ENCODE measurements at places on chromosomes 4 and X.

DNA sequence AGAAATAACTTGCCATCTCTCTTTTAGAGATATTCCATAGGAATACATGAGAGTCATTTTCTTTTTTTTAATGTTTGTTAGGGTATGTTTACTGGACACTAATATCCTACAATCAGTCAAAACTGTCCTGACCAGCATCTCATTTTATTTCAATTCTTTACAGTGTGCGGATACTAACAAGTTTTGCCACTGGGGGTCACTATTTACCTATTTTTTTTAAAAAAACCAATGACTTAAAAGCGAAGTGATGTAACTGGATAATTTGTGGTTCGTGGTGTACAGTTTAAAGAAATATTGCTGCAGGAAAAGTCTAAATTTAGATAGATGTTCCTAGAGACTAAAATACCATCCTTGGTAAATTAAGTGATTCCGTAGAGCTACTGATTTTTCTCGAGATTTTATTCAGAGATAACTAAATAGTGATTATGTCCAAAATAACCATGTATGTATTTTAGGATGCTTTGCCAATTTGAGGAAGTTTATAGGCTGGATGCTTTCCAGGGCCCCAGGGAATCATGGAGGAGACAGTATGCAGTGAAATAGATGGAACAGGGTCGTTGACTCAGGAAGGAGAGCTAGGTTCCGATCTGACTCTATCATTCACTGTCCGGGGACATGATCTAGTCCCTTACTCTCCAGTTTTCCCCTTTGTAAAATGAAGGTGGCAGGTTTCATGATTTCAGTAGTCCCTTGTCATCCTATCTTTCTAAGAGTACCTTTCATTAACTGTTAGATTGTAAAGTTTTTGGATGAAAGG lies 34.0 kb upstream of the GNPDA2 start:
- DNase-seq: no peak

GRCh38 chr4:23022032-23022431 lies 329.3 kb downstream of the GBA3 start:
- no peak for DNase-seq

DNA sequence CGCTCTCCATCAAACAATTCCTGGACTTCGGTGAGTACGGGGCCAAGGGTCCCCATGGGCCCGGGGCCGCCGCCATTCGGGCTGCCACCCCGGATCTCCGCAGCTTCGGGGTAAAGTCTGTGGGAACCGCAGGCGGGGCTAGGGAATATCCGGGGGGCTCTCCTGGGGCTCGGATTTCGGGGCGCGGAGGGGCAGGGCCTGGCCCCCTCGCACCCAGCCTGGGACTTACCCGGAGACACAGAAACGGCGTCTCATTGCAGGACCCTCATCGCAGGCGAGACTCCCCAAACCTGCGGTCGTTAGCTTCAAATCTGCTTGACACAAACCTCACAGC lies 413 bp downstream of the PDK3 start:
- DNase-seq: no peak

- DNase-seq: no peak
Observed at GRCh38 chr4:36502350-36502749, 220.9 kb downstream of the DTHD1 start.

- no peak for DNase-seq
Observed at GRCh38 chr4:124953061-124953460, 240.5 kb upstream of the ANKRD50 start.

DNA sequence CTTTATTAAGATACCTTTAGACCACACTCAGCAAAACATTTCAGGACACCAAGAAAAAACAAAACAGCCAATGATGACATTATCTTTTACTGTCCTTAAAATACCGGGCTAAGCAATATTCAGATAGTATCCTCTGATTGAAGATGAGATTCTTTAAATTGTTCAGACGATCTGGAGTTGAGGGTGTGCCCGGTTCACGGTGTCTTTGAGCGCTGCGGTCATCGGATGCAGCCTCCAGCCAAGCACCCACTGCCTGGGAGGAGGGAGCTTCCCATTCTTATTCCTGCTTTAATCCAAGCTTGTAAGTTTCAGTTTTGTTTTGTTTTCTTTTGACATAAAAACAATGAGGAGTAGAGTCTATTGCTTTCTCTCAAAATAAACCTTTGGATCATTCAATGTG lies 14.1 kb downstream of the FAM149A start:
- DNase-seq: no peak

- no peak for DNase-seq
Observed at GRCh38 chr4:133982533-133983224, 218.9 kb downstream of the PABPC4L start.

GRCh38 chr4:20954541-20954940 lies 254.3 kb downstream of the PACRGL start:
- DNase-seq: no peak

GRCh38 chr4:182238355-182238931 lies 4.8 kb upstream of the TENM3 start:
- no peak for DNase-seq

GRCh38 chr4:19236473-19236872 lies 1015.2 kb upstream of the SLIT2 start:
- DNase-seq: no peak

GRCh38 chrX:100264200-100264599 lies 145.9 kb downstream of the PCDH19 start:
- DNase-seq: no peak

DNA sequence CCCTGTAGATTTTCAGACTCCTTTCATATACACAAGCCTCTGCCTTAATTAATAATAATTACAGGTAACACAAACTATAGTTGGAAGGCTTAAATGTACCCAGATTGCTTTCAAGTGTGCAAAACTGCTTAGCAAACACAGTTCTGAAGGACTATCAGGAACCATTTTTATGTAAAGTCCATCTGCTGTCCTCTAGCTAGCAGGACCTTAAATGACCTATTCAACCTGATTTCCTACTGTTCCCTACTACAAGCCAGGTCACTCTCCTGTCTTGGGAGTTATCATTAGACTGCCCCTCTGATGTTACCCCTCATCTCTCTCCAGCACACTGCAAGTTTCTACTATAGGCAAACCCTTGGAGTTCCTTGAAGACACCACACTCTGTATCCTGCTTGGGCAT lies 157.3 kb downstream of the GBA3 start:
- DNase-seq: no peak

- no peak for DNase-seq
Observed at GRCh38 chr4:138859254-138859653, 156.3 kb upstream of the NOCT start.

DNA sequence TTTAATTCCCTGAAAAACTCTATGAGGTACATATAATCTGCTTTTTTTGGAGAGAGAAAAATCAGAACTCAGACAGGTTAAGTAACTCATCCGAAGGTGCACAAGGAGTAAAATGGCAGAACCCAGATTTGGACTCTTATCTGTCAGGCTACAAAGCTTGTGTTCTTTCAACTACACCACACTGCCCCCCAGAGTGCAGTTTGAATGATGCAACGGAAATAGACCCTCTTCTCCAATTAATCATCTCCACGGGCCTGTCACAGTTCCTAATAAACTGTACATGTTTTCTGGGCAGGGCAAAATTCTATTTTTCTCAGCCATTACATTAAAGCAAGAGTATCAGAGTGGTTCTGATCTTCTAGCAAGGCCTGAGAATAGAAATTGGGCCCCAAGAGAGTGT lies 35.3 kb upstream of the DCX start:
- DNase-seq: no peak

GRCh38 chr4:39114436-39114835 lies 52.4 kb downstream of the KLHL5 start:
- DNase-seq: no peak

DNA sequence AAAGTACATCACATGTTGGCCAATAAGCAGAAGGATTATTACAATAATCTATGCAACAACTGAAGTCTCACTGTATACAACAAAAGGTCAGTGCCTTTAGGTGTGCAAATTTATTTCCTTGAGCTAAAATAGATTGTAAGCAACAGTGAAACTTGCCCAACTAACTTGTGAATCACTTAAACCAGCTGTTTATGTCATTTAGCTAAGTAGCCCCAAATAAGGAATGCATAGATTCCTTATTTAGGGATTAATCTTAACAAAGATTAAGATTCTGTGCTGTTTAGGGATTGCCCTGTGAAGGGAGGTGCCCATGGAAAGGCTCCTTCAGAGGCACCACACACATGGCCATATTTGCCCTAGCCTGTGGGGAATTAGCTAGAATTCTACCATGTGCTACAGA lies 168.6 kb downstream of the MAML3 start:
- no peak for DNase-seq

- no peak for DNase-seq
Observed at GRCh38 chrX:39996536-39996935, 101.2 kb downstream of the BCOR start.

DNA sequence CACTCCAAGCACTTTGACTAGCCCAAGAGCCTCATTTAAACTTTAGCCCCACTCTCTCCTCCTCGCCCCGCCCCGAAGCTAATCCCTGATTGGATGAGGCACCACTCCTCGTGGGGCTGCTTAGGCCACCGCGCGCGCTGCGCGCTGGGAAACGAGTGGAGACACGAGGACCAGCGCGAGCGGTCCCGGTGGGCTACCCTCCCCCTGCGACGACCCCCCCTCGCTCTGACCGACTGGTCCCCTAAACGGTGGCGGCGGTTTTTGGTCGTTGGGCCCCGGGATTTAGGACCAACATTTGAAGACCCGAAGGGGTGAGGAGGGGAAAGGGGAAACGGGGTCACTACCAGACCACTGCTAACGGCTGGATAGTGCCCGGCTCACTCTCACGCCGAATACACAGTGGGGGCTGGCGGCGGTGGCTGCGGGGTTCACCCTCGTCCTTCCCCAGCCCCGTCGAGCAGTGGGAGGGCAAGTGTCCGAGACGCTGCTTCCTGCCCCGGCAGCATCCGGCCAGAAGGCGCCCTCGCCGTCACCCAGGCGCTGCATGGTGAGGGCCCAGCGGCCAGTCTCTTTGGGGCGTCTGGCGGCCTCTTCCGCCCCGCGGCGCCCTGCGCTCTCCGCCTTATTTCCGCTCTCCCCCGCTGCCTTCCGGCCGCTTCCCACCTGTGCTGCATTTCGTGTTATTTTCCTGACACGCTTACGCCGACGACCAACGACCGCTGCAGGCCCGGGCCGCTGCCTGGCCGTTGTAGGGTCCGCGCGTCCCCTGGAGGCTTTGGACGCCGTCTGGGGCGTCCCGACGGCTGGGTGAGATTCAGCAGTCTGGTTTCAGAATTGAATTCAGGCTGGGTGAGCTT lies at the start of gene RBM46:
Gene RBM46 (plus strand): TSS at position 147 of the 857 bp plus-strand sequence. CDS start 15,481 bp downstream, outside the sequence.
- no peak for DNase-seq

DNA sequence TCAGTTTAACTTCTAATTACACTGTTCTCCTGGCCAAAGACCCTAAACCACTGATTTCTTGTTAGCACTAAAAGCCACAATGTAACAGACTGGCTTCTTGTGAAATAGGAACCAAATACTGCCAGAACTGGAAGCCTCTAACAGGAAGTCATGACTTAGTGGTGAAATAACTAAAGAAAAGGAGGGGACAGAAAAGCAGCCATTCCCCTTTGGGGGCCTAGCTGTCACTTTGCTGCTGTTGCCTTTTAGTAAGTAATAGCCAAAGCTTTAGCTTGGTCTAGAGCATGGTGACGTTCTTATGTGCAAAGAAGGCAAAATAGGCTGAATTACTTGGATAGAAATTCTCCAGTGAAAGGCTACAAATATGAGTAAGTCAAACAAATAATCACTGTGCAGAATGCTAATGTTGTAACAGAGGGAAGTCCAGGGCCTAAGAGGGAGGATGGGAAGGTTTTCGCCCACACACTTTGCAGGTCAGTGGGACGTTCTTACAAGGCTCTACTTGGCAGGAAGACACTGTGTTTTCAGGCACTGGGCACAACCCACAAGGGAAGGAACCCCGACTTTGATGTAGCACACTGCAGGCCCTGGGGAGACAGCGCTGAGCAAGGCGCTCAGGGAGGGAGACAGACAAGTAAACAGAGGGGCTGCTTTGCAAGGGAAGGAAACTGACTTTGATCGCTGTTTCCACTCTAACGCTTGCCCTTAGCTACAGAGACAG lies 16.7 kb downstream of the GAB3 start:
- DNase-seq: no peak

- no peak for DNase-seq
Observed at GRCh38 chr4:136219592-136220125, 1312.6 kb downstream of the PCDH18 start.

DNA sequence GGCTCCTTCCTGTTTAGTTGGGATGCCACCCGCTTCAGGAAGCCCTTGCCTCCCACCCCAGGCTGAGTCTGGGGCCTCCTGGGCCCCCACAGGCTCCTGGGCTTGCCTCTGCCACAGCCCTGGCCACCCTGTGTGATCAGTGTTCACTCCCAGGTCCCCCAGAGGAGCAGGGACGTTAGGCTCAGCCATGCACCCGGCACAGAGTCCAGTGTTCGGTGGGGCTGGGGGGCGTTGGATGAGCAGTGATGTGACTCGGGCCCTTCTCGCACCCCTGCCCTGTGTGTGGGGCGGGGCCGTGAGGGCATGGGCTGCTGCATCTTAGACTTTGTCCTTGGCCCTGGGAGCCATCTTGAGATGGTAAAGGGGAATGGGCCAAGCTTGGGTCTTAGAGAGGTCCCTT lies 29.9 kb upstream of the HTRA3 start:
- no peak for DNase-seq

- no peak for DNase-seq
Observed at GRCh38 chrX:155632431-155633100, 19.8 kb upstream of the TMLHE start.

DNA sequence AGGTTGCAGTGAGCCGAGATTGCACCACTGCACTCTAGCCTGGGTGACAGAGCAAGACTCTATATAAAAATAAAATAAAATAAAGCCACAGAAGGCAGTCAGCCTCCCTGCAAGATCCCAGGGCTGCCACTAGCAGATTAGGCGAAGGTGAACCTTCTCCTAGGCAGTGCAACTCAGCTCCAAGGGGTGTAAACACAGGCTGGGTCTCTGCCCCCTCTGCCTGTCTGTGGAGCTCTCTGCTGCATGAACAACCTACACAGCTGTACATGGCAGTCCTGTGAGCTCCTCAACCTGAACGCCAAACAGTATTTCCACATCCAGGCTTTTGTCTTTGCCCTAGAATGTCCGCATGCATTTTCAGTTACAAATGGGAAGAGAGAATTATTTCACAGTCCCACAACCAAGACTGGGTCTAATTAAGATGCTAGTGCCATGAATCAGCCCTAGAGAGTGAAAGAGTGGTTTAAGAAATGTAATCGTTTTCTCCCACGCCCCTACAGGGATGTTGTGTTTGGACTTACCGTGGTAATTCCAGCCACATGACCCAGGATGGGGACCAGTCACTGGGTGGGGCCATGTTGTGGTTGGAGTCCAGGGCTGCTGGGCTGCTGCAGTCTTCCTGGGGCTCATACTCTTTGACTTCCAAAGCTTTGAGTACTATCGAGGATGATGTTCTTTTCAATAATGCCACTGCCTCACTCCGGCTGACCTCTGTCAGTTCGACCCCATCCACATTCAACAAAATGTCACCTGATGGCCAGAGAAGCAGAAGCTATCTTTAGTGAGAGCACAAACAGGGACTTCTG lies 99.0 kb downstream of the FIP1L1 start:
- no peak for DNase-seq

Measured in stimulated activated CD4-positive, alpha-beta T cell treated with anti-CD3 and anti-CD28 coated beads, Interleukin-15, amount 100 ng/mL, for 1 hour (primary cell).